ENCODE measurements at places on chromosomes 6 and 20.
A peak's percentile ranks its signal among the peaks of the same experiment; 100 is the strongest.

GRCh38 chr20:56540415-56540814 lies 7.4 kb downstream of the FAM209B start:
- no peak for DNase-seq

DNA sequence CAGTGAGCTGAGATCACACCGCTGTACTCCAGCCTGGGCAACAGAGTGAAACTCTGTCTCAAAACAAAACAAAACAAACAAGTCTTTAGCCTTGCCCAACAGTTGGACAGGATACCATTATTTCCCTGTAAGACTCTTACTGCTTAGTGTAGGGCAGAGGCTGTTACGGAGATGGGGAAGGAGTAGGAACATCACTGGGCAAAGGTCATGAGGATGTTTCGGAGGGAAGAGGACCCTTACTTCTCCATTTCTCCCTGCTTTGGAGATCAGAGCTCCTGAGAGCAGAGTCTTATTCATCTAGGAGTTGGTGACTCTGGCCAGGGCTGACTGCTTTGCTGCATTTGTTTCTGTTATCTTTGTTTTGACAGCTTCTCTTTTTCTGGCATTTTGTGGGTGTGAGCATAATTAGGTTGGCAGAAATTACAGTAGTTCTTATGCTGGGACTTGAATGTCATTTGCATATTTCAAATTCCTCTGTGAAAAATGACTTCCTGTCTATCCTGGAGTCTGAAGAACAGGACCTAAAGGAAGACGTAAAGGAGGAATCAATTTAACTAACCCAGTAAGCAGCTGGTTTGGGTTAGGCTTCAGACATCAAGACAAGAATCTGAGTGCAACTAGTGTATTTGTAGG lies 89.0 kb downstream of the CDS2 start:
- no peak for DNase-seq

DNA sequence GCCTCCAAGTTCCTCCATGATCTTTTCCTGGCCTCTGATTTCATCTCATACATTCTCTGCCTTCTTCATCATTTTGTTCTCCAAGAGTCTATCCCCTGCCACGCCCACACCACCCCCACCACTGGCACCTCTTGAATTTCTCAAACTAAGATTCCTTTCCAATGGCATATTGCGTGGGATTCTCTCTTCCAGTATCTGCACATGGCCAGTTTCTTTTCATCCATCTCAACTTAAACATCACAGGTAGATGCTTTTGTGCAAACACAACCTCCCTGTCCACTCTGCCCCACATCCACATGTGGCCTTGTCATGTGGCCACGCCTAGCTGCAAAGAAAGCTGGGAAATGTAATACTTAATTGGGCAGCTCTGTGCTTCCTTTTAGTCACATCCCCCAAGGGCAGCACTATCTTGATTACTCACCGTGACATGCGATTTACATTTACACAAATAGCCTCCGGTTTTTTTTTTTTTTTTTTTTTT lies 33.4 kb upstream of the ZMYND8 start:
- DNase-seq: peak; percentile 71

- DNase-seq: no peak
Measured at GRCh38 chr20:9919271-9920014, 80.6 kb upstream of the PAK5 start.

DNA sequence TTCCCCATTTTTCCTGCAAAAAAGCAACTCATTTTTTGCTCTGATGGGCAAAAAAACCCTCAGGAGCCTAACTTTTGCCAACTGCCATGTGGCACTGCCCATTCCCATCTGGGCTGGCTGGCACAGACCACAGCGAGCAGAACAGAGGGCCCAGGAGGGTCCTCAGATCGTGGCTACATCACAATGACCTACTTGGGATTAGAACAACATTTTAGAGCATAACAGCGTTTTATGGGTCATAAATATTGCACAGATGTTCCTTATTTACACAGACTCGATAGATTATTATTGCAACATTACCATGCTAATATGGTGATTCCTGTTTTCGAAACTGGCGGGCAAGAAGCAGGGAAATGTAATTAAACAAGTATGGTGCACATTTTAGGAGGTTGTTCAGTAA lies 28.0 kb downstream of the PTPRT start:
- no peak for DNase-seq

- no peak for DNase-seq
Measured at GRCh38 chr6:90596967-90597539, 10.2 kb upstream of the MAP3K7 start.

- DNase-seq: no peak
Measured at GRCh38 chr6:11851387-11851786, 72.8 kb upstream of the ADTRP start.

All from HFF-Myc (cell line).